ENCODE measurements at places on chromosomes 2 and 18. TPM values are rescaled to one million over a fixed set of nuclear protein-coding genes. Genes with fewer than 3 reads are reported as not detected.

Gene UGT1A8
- not detected for polyA plus RNA-seq

Gene IL18RAP
- polyA plus RNA-seq: 4.0 TPM

Gene CCDC85A
- polyA plus RNA-seq: 1.7 TPM

Gene SPATA3
- polyA plus RNA-seq: not detected

DNA sequence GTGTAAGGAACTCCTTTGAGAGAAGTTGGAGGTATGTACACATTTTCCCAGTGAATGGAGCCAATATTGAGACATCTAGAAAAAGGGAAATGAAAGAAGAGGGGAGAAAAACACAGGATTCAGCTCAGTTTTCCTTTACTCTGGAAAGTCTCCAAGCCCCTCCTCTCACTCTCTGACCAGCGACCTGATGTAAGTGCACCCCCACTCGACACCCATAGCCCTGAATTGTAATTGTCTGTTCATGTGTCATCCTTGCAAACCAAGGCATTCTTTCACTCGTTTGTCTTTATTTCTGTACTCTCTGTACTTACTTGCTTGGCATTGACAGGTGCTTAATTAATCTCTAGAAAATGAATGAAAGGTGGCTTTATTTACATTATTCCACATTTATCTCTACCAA lies 55.7 kb upstream of the CTAGE1 start:
- no peak for DNase-seq
- H3K4me1 ChIP-seq: peaks cover 29% of the 10 kb centered on the region
- H3K27me3 ChIP-seq: no peaks in the 10 kb centered on the region
- no peaks in the 10 kb centered on the region for H3K36me3 ChIP-seq
- no peak overlapping the region for H3K4me3 ChIP-seq
- H3K27ac ChIP-seq: no peak overlapping the region

GRCh38 chr2:135066710-135067109 lies 14.6 kb downstream of the RAB3GAP1 start:
- H3K27ac ChIP-seq: no peak overlapping the region
- H3K4me1 ChIP-seq: no peaks in the 10 kb centered on the region
- peaks cover 11% of the 10 kb centered on the region for H3K36me3 ChIP-seq
- H3K4me3 ChIP-seq: no peak overlapping the region

- no peaks in the 10 kb centered on the region for H3K36me3 ChIP-seq
- no peak overlapping the region for H3K4me3 ChIP-seq
- no peaks in the 10 kb centered on the region for H3K27me3 ChIP-seq
- peaks cover 18% of the 10 kb centered on the region for H3K4me1 ChIP-seq
These were observed 8.7 kb downstream of the CYRIA start for GRCh38 chr2:16656784-16657391.

Gene CDH7
- polyA plus RNA-seq: 0.07 TPM

Gene UGT1A5
- not detected for polyA plus RNA-seq

Gene CCBE1
- 3.4 TPM for polyA plus RNA-seq

- H3K27me3 ChIP-seq: no peaks in the 10 kb centered on the region
These were observed 97.0 kb downstream of the FHOD3 start for GRCh38 chr18:36394486-36394885.

Gene HAAO
- polyA plus RNA-seq: 3.7 TPM

Gene HNRNPLL
- polyA plus RNA-seq: 12.4 TPM

DNA sequence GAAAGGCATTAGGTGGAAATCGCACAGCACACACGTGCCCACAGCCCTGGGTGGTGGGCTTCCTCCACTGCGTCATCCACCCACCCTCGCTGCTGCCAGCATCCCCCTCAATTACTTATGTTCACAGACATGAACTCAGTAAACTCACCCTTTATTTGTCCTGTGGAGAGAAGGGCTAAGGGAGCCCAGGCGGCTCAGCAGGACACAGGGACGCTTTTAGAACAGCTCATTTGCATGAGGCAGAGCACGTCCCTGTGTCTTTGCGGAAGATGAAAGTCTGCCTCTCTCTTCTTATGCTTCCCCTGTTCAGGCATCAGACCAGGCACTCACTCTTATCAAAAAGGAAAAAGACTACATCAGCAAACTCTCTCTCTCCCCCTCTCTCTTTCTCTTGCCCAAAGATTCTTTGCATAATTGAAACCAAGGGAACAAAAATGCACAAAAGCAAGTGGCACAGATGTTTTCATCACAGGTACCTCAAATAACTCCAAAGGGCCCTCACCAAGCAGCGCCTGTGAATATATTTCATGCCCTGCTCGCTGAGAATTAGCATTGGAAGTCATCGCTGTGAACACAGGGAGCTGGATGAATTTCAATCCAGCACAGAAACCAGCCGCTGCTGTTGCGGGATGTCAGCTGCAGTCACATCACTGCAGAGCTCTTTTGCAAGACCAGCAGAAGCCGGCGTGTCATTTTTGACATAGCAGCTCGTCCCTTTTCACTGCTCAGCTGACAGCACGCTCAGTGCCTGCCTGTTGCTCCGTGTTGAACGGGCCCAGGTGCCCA lies 376.3 kb upstream of the MYT1L start:
- no peaks in the 10 kb centered on the region for H3K27me3 ChIP-seq
- no peaks in the 10 kb centered on the region for H3K36me3 ChIP-seq
- no peaks in the 10 kb centered on the region for H3K4me1 ChIP-seq
- DNase-seq: peak; percentile 25
